ENCODE measurements at places on chromosomes 13 and 19.

DNA sequence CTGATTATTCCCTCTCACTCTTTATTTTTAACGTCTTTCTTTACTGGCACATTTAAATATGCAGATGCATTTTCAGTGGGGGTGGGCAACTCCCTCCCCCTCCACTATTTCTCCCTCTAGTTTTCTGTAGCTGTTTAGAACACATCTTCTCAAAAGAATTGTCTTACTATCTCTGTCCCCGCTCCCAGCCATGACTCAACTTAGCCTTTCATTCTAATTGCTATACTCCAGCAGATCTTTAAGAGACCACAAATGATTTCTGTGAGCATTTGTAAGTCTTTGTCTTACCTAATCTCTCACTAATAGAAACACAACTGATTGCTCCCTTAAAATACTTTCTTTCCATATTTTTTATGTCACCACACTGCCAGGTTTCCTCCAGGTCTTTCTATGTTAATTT is 350.9 kb downstream of the SPRY2 start:
- no peak for DNase-seq

DNA sequence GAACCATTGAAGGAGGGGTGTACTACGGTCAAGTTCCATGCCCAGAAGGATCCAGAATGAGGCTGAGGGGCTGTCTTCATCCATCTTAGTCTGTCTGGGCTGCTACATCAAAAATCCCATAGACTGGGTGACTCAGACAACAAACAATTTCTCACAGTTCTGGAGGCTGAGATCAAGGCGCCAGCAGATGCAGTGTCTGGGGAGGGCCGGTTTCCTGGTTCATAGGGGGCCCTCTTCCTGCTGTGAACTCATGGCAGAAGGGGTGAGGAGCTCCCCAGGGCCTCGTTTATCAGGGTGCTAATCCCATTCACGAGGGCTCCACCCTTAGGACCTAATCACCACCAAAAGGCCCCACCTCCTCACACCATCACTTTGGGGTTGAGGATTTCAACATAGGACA is 14.7 kb upstream of the KCTD15 start:
- DNase-seq: no peak

DNA sequence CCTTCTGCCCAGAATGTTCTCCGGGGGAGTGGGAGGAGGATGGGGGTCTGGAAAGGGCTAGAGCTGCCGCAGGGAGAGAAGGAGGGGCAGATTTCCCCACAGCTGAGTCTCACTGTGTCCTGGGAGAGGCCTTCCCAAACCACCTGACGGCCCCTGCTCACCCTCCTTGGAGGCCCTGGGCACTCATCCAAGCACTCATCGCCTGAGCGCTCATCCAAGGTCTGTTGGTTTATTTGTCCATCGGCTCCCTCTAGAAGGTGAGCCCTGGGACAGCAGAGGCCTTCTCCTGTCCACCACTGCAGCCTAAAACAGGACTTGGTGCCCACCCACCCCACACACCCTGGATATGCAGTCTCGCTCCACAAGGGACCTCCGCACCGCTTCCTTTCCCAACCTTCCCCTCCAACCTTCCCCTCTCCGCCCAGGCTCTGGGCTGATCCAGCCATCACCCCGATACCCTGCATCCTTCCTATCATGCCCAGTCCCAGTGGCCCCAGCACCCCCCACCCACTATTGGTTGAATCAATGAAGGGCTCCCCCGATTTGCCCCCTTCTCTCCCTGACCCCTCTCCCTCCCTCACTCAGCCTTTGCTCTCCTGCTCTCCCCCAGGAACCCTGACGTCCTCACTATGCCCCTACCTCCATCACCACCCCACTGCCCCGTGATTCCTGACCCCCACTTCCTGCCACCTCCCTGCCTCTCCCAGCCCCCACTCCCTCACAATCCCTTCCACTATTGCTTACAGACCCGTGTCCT is 1.7 kb downstream of the UBXN6 start:
- DNase-seq: no peak

- no peak for DNase-seq
These were observed 11.2 kb downstream of the KDM4B start for GRCh38 chr19:4980067-4980466.

- no peak for DNase-seq
These were observed 21.1 kb downstream of the ARL11 start for GRCh38 chr13:49649244-49649962.

- no peak for DNase-seq
These were observed at the start of gene TMEM190 for GRCh38 chr19:55376241-55376933. TMEM190 (plus strand) TSS chr19:55376826; CDS start chr19:55376854, 28 bp downstream.

GRCh38 chr19:56113074-56113632 is 7.9 kb downstream of the ZNF787 start:
- DNase-seq: no peak

GRCh38 chr19:52635786-52636570 is 2.2 kb downstream of the ZNF83 start:
- no peak for DNase-seq

DNA sequence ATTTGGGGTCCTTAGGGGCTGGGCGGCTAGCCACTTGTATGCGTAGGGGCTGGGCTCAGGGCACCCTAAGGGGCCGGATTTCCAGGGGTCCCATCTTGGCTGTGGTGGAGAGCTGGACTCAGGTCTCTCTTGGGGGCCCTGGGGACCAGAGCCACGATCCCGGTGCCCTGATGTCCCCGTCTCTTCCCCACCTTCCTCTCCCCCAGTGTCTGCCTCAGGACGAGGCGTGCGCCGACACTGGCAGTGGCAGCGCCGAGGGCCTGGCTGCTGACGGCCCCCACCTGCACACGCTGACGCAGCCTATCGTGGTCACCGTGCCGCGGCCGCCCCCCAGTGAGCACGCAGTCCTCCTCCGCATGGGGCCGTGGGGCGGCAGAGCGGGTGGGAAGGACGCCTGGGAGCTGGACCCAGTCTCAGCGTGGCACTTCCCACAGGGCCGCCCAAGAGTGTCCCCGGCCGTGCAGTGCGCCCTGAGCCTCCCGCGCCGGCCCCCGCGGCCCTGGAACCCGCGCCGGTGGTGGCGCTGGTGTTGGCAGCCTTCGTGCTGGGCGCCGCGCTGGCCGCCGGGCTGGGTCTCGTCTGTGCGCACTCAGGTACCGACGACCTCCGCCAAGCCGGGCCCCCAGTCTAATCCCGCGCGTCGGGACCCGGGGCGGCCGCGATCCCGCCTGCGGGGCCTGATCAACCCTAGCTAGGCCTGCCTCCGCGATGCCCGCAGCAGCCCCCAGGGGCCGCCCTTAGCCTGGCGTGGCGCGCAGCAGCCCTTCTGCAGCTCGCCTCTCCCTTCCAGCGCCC is 2.7 kb upstream of the SNAPC2 start:
- peak; percentile 71 for DNase-seq

DNA sequence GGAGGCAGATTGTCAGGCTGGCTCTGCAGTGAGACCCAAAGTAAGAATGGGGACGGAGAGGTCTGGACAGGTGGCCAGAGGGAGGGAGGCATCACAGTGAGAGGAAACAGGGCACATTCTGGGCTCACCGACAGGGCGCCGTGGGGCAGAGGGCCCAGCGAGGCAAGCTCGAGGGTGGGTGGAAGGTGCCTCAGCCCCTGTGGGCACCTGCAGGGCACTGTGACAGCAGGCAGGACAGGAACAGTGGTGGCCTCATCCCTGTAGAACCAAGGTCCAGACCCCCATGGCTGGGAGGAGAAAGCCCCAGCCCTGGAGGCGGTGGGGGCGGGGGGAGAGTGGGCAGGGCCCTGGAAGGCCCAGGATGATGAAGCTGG is 27.7 kb downstream of the PIP5K1C start:
- DNase-seq: no peak

DNA sequence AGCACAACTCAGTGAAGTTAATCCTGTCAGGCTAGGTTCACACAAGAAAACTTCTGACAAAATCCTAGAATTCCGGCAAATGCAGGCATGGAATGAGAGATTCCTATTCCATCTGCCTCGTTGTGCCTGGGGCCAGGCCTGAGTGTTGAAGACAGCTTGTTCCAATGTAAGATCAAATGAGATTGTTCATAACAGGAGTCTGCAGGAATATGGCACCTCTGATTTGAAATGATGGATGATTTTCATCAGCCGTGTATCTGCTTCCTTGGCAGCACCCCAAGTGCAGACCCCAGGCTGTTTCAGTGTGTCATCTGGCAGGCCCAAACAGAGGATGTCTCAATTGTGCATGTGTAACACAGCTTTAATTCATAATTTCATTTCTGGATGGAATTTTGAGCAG is 35.3 kb upstream of the SACS start:
- no peak for DNase-seq

- no peak for DNase-seq
These were observed 10.9 kb downstream of the UBAC2 start for GRCh38 chr13:99211421-99212035.

GRCh38 chr19:13022859-13023636 is 27.8 kb downstream of the NFIX start:
- peak; percentile 63 for DNase-seq

DNA sequence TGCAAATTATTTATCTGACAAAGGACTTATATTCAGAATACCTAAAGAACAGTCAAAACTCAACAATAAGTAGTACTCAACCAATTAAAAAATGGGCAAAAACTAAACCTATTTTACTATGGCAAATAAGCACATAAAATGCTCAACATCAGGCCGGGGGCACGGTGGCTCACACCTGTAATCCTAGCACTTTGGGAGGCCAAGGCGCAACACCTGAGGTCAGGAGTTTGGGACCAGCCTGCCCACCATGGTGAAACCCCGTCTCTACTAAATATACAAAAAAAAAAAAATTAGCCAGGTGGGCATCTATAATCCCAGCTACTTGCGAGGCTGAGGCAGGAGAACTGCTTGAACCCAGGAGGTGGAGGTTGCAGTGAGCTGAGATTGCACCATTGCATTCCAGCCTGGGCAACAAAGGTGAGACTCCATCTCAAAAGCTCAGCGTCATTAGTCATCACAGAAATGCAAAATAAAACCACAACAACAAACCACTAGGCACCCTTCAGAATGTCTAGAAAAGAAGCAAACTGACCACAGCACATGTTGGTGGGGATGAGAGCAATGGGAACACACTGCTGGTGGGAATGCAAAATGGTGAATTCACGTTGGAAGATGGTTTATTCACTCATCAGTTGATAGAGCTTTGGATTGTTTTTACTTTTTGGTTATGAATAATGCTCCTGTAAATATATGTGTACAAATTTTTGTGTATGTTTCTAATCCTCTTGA is 180.6 kb upstream of the SOX1 start:
- DNase-seq: no peak

Data from suppressor macrophage treated with lipopolysaccharide for 1 hour (primary cell).